ENCODE measurements at places on chromosomes 11 and 22. TPM values are rescaled to one million over a fixed set of nuclear protein-coding genes. Genes with fewer than 3 reads are reported as not detected.
A peak's percentile ranks its signal among the peaks of the same experiment; 100 is the strongest.

DNA sequence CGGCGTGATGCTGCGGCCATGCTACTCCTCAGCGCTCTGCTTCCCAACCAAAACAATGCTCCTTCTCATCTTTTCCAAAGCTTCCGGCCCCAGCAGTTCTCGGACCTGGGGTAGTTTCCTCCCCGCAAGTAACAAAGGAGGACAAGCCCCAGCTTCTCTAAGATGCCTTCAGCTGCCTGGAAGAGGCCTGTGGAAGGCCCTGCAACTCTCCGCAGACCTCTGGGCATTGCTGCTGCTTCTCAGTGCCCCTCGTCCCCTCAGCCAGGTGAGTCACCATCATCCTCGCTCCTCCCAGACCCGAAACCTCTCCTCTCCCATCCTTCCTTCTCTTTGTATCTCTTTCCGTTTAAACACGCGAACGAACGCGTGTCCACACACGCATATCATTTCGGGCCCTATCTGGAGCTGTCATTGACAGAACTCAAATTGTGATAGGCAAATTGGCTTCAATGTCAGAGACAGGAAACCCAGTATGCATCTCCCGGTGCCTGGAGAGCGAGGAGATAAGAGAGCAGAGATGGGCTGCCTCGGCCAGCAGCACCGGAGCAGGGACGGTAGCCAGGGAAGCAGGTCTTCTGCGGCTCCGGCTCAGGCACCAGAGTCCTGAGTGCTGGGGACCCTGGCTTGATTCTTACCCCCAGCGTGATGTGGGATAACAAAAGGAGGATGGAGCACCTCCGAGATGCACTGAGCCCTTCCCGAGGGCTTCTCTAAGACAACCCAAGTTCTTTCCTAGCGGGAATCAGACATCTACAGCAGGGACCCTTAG, 22.0 kb upstream of the JAM3 start:
- H3K27me3 ChIP-seq: no peaks in the 10 kb centered on the region
- no peak overlapping the region for H3K4me3 ChIP-seq
- peak; percentile 26 for DNase-seq
- no peaks in the 10 kb centered on the region for H3K4me1 ChIP-seq

GRCh38 chr11:28460348-28460747, 352.2 kb downstream of the METTL15 start:
- no peak for DNase-seq
- no peak overlapping the region for H3K27ac ChIP-seq
- no peaks in the 10 kb centered on the region for H3K27me3 ChIP-seq
- no peak overlapping the region for H3K4me3 ChIP-seq
- no peaks in the 10 kb centered on the region for H3K4me1 ChIP-seq
- H3K36me3 ChIP-seq: no peaks in the 10 kb centered on the region

DNA sequence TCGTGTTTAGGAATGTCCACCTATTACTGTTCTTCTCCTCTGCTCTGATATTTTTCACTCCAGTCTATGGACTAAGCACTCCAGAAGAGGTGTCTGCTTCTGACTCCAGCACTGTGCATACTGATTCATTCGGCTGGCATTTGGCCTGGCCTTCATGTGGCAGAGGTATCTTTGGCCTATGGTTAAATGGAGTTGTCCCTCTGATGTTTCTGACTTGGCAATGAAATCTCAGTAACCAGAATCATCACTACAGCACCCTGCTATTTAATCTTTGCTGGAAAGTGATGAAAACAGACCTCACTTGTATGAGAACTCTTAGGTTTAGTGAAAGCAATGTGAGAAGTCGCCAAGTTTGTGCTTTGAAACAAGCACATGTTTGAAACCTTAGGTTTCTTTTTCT, 155.2 kb downstream of the MAML2 start:
- H3K27ac ChIP-seq: no peak overlapping the region
- no peak overlapping the region for H3K4me3 ChIP-seq
- H3K4me1 ChIP-seq: no peaks in the 10 kb centered on the region
- H3K36me3 ChIP-seq: no peaks in the 10 kb centered on the region

DNA sequence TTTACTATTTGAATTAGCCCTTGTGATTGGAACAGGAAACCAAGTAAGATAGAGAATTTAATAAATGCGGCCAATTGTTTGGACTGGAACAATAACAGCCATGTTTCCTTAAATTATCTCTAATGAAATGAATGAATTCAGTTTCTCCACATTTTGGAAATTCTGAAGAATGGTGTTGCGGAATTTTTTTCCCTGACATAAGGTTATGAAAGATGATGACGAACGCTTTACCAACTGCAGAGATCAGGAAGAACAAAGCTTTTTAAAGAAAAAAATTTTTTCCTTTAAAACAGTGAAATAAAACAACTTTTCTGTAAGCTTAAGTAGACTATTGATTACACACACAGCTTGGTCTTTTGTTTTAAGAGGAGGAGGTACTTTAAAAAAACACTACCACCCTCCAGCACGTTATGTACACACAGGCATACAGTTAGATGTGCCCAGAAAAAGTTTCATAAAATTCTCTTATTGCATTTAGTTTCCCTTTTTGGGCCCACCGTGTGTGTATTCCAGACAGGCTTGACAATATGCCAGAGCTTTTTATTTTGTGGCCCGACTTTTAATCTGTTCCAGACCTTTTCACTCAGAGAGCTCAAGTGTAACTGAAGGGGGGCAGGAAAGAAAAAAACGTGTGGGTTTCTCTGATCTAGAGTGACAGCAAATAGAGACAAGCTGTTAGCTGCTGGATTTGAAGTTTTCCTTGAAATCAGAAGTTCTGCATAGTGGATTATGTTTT, 77.3 kb downstream of the YAP1 start:
- no peaks in the 10 kb centered on the region for H3K4me1 ChIP-seq
- H3K36me3 ChIP-seq: no peaks in the 10 kb centered on the region
- no peak for DNase-seq
- H3K27me3 ChIP-seq: no peaks in the 10 kb centered on the region
- H3K27ac ChIP-seq: no peak overlapping the region

- H3K4me3 ChIP-seq: no peak overlapping the region
- no peaks in the 10 kb centered on the region for H3K27me3 ChIP-seq
- no peaks in the 10 kb centered on the region for H3K4me1 ChIP-seq
- peak overlapping the region; percentile 36 for H3K27ac ChIP-seq
- no peaks in the 10 kb centered on the region for H3K36me3 ChIP-seq
Measured at GRCh38 chr11:125452125-125452470, 44.0 kb downstream of the FEZ1 start.

DNA sequence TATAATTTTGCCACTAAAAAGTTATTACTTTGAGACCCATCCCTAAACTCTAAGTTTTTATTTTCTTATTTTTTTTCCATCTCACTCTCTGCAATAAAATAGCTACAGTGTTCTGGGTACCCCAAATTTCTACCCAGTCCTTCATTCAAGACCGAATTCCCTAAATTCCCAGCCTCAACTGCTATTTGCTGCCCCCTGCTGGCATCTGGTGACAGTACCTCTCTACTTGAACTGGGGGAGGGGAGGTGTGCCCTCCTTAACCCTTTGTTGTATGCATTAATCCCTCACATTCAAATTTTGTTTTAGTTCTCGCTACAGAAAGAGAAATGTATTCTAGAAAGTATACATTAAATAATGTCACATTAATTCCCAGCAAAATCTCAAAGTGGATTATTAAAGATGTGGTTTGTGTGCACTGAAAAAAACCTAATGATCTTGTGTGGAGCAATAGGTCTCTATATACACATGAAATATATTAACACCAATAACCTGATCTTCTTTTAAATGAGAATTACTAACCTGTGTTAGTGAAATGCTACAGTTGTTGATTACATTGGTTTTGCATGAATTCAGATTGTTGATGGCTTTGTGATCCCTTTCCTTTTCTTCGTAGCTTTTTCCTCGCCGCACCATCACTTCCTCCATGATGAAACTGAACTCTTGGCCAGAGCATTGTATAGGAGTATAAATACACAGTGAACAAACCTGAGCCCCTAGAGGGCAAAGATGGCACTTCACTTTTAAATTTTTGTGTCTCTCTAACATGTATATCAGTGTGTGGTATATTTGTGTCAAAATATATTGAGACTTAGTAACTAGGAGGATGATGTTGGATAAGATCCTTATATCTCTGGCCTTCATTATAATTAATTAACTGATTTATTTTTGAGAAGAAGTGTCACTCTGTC, 590.0 kb downstream of the METTL15 start:
- H3K4me3 ChIP-seq: no peak overlapping the region
- no peaks in the 10 kb centered on the region for H3K36me3 ChIP-seq
- DNase-seq: peak; percentile 31

C11orf86 gene
- not detected for total RNA-seq

SYT13 gene
- 7.5 TPM for total RNA-seq

C22orf42 gene
- total RNA-seq: 0.31 TPM

GLB1L3 gene
- not detected for total RNA-seq

TSSK2 gene
- total RNA-seq: not detected

TIRAP gene
- 6.1 TPM for total RNA-seq

OR5AP2 gene
- not detected for total RNA-seq

Measured in pancreas (tissue), 10 donors.